ENCODE measurements at places on chromosomes 12 and 14. TPM values are rescaled to one million over a fixed set of nuclear protein-coding genes. Genes with fewer than 3 reads are reported as not detected.

DNA sequence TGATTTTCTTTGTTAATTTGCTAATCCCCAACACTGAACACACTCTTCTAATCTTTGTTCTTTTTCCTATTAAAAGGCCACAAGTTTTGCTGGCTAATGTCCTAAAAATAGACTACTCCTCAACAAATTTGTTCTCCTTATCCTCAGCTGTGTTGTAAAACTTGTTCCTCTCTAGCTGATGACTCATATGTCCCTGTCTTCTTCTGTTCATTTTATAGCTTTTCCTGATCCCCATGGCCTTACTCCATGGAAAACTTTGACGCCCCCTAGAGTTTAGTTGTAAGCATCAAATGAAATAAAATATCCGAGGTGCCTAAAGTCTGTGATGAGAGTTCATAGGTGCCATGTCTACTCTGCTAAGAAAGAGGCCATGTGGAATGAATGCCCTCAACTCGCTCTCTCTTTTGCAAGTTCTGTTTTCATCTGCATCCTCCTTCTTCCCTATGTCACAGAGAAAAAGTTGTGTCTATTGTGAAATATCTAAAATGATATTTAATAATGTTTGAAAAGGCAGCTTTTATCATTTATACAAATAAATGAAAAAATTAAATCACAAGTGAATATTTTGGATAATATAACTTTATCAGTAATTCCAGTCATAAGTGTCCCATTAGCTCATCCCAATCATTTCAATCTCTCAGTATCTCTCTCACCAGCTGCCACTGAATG is 237.9 kb downstream of the IPO8 start:
- no peak overlapping the region for H3K27ac ChIP-seq
- H3K4me1 ChIP-seq: no peaks in the 10 kb centered on the region
- H3K27me3 ChIP-seq: no peaks in the 10 kb centered on the region
- no peaks in the 10 kb centered on the region for H3K36me3 ChIP-seq

- H3K27me3 ChIP-seq: no peaks in the 10 kb centered on the region
- no peaks in the 10 kb centered on the region for H3K4me1 ChIP-seq
- peaks cover 3% of the 10 kb centered on the region for H3K36me3 ChIP-seq
- no peak overlapping the region for H3K27ac ChIP-seq
- no peak overlapping the region for H3K4me3 ChIP-seq
These were observed 51.1 kb downstream of the RASSF8 start for GRCh38 chr12:26009593-26009992.

DNA sequence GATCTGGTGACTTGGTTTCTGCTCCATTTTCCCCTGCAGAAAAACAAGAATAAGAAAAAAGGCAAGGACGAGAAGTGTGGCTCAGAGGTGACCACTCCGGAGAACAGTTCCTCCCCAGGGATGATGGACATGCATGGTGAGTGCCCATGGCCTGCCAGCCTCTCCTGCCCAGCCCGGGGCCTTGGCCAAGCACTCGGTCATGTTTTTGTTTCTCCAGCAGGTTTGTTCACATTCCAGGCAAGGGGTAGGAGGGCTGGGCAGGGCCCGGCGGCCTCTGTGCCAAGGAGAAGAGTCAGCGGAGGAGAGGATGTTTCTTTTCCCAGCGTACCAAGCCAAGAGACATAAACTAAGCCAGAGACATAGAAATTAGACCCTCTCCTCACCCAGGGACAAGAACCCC is 13.6 kb downstream of the BCL7A start:
- H3K36me3 ChIP-seq: no peaks in the 10 kb centered on the region
- H3K4me1 ChIP-seq: no peaks in the 10 kb centered on the region
- DNase-seq: no peak
- no peak overlapping the region for H3K4me3 ChIP-seq

- no peaks in the 10 kb centered on the region for H3K27me3 ChIP-seq
- H3K36me3 ChIP-seq: peaks cover 10% of the 10 kb centered on the region
- H3K4me1 ChIP-seq: peaks cover 16% of the 10 kb centered on the region
- H3K4me3 ChIP-seq: no peak overlapping the region
These were observed 2.3 kb upstream of the CEBPE start for GRCh38 chr14:23121361-23121771.

GRCh38 chr12:53781228-53781801 is 29.5 kb upstream of the CISTR start:
- H3K36me3 ChIP-seq: no peaks in the 10 kb centered on the region
- no peaks in the 10 kb centered on the region for H3K4me1 ChIP-seq
- H3K27me3 ChIP-seq: peaks cover 68% of the 10 kb centered on the region
- no peak overlapping the region for H3K4me3 ChIP-seq
- DNase-seq: no peak

- H3K27ac ChIP-seq: no peak overlapping the region
- H3K4me3 ChIP-seq: no peak overlapping the region
- no peaks in the 10 kb centered on the region for H3K27me3 ChIP-seq
- no peak for DNase-seq
- H3K36me3 ChIP-seq: no peaks in the 10 kb centered on the region
- H3K4me1 ChIP-seq: no peaks in the 10 kb centered on the region
These were observed 104.0 kb downstream of the GCH1 start for GRCh38 chr14:54798465-54799124.

DNA sequence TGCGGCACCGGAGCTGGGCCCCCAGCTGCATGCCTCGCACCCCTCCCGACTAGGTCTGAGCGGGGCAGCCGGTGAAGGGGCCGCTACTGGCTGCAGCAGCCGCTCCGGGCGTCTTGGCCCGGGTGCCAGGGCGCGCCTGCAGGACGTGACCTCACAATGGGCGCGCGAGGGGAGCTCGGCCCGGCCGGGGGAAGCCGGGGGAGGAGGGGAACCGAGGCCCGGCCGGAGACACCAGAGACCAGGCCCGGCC is 353 bp downstream of the BAG5 start:
- peaks cover 2% of the 10 kb centered on the region for H3K4me1 ChIP-seq
- no peak for DNase-seq
- peaks cover 5% of the 10 kb centered on the region for H3K36me3 ChIP-seq
- peak overlapping the region; percentile 97 for H3K4me3 ChIP-seq

GRCh38 chr12:120571299-120571698 is 9.9 kb downstream of the POP5 start:
- H3K4me1 ChIP-seq: no peaks in the 10 kb centered on the region
- H3K36me3 ChIP-seq: peaks cover 37% of the 10 kb centered on the region
- DNase-seq: no peak
- no peak overlapping the region for H3K27ac ChIP-seq

DNA sequence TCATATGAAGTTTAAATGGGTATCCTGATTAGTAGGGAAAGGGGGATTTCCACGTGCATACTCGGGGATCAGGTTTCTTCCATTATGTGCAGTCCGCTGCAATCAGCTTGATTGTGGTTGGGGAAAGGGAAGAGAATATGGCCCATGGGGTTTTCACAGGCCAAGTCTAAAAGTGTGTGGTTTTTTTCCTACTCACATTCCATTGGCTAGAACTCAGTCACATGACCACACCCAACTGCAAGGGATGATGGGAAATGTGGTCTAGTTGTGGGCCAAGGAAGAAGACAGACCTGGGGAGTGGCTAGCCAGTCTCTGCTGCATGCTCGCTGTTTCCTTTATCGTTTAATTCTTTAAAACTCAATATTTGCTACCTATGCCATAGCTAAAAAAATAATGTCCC is 105.1 kb downstream of the PRIMA1 start:
- peaks cover 3% of the 10 kb centered on the region for H3K27me3 ChIP-seq
- peak; percentile 18 for DNase-seq
- no peaks in the 10 kb centered on the region for H3K4me1 ChIP-seq
- no peak overlapping the region for H3K27ac ChIP-seq
- H3K36me3 ChIP-seq: no peaks in the 10 kb centered on the region

GRCh38 chr12:65590318-65590717 is 234.0 kb upstream of the HMGA2 start:
- H3K27ac ChIP-seq: no peak overlapping the region
- no peaks in the 10 kb centered on the region for H3K27me3 ChIP-seq
- H3K36me3 ChIP-seq: no peaks in the 10 kb centered on the region
- no peaks in the 10 kb centered on the region for H3K4me1 ChIP-seq
- H3K4me3 ChIP-seq: no peak overlapping the region

GRCh38 chr12:11497995-11498394 is 102.6 kb upstream of the PRB2 start:
- no peak overlapping the region for H3K27ac ChIP-seq
- H3K4me3 ChIP-seq: no peak overlapping the region
- peaks cover 2% of the 10 kb centered on the region for H3K27me3 ChIP-seq
- no peak for DNase-seq

GRCh38 chr12:20390846-20391245 is 22.5 kb downstream of the PDE3A start:
- H3K4me1 ChIP-seq: peaks cover 32% of the 10 kb centered on the region
- H3K27me3 ChIP-seq: no peaks in the 10 kb centered on the region
- H3K36me3 ChIP-seq: no peaks in the 10 kb centered on the region
- peak; percentile 85 for DNase-seq
- H3K27ac ChIP-seq: peak overlapping the region; percentile 56

- DNase-seq: no peak
- no peaks in the 10 kb centered on the region for H3K4me1 ChIP-seq
- H3K4me3 ChIP-seq: no peak overlapping the region
- H3K36me3 ChIP-seq: no peaks in the 10 kb centered on the region
These were observed 336.7 kb upstream of the RPL10L start for GRCh38 chr14:46988312-46988711.

GRCh38 chr12:100279159-100279558 is 12.2 kb downstream of the SCYL2 start:
- H3K36me3 ChIP-seq: peaks cover 2% of the 10 kb centered on the region
- no peak overlapping the region for H3K4me3 ChIP-seq
- no peak overlapping the region for H3K27ac ChIP-seq
- H3K27me3 ChIP-seq: no peaks in the 10 kb centered on the region
- H3K4me1 ChIP-seq: peaks cover 6% of the 10 kb centered on the region

DNA sequence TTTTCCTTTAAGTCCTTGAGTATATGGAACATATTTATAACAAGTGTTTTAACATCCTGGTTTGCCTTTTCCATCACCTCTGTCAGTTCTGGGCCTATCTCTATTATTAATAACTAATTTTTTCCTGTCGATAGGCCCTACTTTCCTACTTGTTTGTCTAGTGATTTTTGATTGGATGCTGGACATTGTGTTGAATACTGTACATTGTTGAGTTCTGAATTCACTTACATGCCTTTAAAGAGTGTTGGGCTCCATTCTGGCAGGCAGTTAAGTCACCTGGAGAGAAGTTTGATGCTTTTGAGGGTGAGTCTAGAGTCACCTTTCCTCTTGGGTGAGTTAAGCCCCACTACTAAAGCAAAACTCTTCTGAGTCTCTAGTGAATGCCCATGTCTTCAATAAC is 77.5 kb upstream of the C14orf180 start:
- no peak overlapping the region for H3K4me3 ChIP-seq
- no peaks in the 10 kb centered on the region for H3K27me3 ChIP-seq
- H3K27ac ChIP-seq: no peak overlapping the region
- H3K36me3 ChIP-seq: no peaks in the 10 kb centered on the region
- no peaks in the 10 kb centered on the region for H3K4me1 ChIP-seq

- no peak overlapping the region for H3K4me3 ChIP-seq
- H3K36me3 ChIP-seq: no peaks in the 10 kb centered on the region
- H3K27ac ChIP-seq: no peak overlapping the region
- no peaks in the 10 kb centered on the region for H3K4me1 ChIP-seq
These were observed 105.2 kb upstream of the RPH3A start for GRCh38 chr12:112686373-112686772.

DNA sequence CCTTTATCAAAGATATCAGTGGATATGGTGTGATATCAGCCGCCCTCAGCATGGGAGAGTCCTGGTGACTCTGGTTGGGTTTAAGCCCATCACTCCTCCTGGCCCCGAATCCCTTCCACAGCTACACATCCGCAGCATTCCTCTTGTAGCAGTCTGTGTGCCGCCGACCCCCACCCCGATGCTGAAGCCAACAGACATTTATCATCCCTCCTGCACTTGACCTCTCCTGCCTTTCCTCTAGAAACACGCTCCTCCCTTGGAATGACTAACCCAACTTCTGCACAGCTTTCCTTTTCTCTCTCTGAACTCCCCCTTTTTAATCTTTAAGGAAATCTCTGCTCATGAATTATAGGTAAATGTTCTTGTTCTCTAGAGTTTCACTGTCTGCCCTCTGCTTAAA is 250.9 kb upstream of the FOXN3 start:
- DNase-seq: no peak
- H3K4me3 ChIP-seq: no peak overlapping the region

DNA sequence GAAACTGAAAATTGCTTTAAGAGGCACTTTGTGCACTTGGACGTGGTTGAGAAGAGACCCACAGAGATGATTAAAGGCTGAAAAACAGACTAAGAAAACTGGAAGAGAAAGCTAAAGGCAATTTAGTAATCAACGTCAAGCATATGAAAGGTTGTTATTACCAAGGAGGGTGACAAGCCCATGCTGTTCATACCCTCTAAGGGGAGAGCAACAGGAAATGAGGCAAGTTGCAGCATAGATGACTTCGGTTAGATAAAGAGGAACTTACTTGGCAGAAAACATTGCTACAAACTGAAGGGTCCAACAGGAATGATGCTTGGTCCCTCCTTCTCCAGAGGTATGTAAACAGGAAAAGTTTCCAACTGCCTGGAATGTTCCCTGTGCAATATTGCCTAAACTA is 107.8 kb downstream of the DUSP6 start:
- no peak overlapping the region for H3K27ac ChIP-seq
- H3K4me1 ChIP-seq: no peaks in the 10 kb centered on the region
- H3K36me3 ChIP-seq: no peaks in the 10 kb centered on the region
- no peak overlapping the region for H3K4me3 ChIP-seq
- DNase-seq: no peak

GRCh38 chr14:84409435-84409834 is 1120.5 kb upstream of the FLRT2 start:
- no peaks in the 10 kb centered on the region for H3K4me1 ChIP-seq
- no peak for DNase-seq
- no peak overlapping the region for H3K27ac ChIP-seq
- no peaks in the 10 kb centered on the region for H3K27me3 ChIP-seq

DNA sequence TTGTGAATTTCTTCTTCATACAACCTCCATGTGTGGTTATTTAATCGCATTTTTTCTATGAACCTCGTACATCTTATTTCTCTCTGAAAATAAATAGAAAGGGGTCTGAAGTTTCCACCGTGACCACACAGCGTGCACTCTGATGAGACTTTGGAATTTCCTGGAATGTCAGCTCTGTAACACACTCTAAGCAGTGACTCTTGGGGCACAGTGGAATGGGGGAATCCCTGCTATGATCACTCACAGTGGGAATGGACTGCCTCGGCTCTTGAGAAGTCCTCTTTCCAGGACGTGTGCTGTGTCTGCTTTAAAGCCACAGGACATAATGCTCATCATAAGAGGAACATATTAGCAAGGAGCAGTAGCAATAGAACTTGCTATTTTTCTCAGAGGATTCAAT is 416.2 kb downstream of the EGLN3 start:
- no peaks in the 10 kb centered on the region for H3K36me3 ChIP-seq
- H3K4me1 ChIP-seq: no peaks in the 10 kb centered on the region
- DNase-seq: no peak

GRCh38 chr14:43204816-43205215 is 1302.3 kb downstream of the FSCB start:
- no peak overlapping the region for H3K4me3 ChIP-seq
- no peaks in the 10 kb centered on the region for H3K27me3 ChIP-seq
- no peak overlapping the region for H3K27ac ChIP-seq
- H3K4me1 ChIP-seq: no peaks in the 10 kb centered on the region
- H3K36me3 ChIP-seq: no peaks in the 10 kb centered on the region

CLECL1 gene
- polyA plus RNA-seq: not detected

GPX2 gene
- polyA plus RNA-seq: 1,000 TPM

LBHD2 gene
- not detected for polyA plus RNA-seq

PZP gene
- polyA plus RNA-seq: 0.16 TPM

RTN1 gene
- polyA plus RNA-seq: 0.45 TPM

ACVR1B gene
- polyA plus RNA-seq: 27.9 TPM

GUCY2C gene
- 34.9 TPM for polyA plus RNA-seq

ANKRD33 gene
- polyA plus RNA-seq: not detected

TAS2R42 gene
- polyA plus RNA-seq: 0.04 TPM

ZNF385A gene
- polyA plus RNA-seq: 4.1 TPM

FAM186B gene
- 0.37 TPM for polyA plus RNA-seq

THTPA gene
- polyA plus RNA-seq: 12.3 TPM

AKAP5 gene
- polyA plus RNA-seq: 0.67 TPM

Data from small intestine (tissue), 16 donors.